ENCODE measurements at places on chromosomes 2 and 18.

GRCh38 chr2:231132129-231132528 is 7.3 kb upstream of the HTR2B start:
- no peak for DNase-seq

GRCh38 chr2:129004485-129004884 is 685.8 kb upstream of the HS6ST1 start:
- DNase-seq = no peak

DNA sequence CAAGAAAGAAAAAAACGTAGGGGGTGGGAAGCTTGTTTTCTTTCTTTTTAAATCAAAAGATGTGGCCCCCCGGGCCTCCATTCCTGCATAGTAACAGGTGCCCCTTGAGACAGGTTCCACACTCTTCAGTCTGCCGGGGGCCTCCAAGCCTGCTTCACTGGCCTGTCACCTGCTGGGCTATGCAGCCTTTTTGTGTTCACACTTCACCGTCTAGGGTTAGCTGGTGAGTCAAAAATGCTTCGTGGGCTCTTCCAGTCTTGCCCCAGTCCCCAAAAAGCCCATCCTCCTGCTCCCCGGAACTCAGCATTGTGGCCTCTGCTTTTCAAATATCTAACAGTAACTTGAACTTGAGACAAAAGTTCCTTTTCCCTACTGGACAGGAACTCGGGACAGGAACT is 67.9 kb downstream of the POLR1A start:
- DNase-seq = no peak

DNA sequence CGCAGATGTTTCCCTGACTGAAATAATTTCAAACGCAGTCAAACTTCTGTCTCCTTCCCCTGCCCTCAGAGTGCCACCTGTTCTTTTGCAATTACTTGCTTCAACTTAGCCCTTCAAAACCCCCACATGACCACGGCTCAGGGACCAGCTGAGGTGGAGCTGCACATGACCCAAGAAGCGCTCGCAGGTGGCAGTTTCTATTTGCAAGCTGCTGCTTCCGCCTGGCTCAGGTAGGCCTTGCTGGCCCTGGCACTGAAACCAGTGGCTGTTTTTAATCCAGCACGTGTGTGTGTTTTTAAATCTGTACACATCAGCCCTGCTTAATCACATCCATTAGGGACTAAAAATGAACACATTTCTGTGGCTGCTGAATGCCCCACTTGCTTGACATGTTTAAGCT is 95.3 kb downstream of the CCDC93 start:
- no peak for DNase-seq

- DNase-seq = no peak
Observed at GRCh38 chr2:208192611-208193236, 2.9 kb upstream of the C2orf80 start.

- DNase-seq = no peak
Observed at GRCh38 chr18:5640939-5641338, 97.1 kb upstream of the EPB41L3 start.

DNA sequence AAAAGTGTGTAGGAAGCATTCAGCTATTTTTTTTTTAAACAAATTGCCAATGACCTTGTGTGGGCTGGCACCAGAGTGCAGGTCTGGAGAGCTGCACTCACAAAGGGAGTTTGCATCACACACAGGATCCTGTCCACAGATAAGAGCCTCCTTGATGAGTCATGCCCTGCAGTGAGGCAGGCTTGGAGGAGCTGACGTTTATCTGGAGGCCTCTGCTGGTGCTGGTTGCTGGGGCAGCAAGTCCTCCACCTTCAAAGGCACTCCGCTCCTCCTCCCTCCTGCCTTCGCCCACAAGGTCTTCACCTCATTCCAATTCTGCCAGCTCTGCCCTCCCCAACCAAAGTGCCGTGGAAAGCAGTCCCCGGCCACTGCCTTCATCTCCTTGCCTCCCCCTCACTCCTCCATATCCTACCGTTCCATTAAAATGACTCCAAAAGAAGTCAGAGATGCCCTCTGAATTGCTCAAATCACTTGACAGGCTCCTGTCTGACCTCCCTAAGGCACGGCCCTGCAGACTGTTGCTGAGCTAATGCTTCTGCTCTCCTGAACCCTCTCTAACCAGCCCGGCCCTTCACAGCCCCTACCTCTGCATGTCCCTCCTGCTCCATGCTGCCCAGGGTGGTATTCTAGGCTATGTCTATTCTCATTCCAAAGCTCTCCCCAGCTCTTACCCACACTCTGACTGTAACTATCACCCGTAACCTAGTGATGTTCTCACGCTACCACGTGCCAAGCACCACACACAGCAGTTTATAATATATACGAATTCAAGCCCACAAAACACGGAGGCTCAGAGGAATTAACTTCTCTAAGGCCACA is 30.9 kb downstream of the LONRF2 start:
- DNase-seq = peak; percentile 82

GRCh38 chr2:170971071-170971470 is 42.0 kb downstream of the GORASP2 start:
- no peak for DNase-seq

DNA sequence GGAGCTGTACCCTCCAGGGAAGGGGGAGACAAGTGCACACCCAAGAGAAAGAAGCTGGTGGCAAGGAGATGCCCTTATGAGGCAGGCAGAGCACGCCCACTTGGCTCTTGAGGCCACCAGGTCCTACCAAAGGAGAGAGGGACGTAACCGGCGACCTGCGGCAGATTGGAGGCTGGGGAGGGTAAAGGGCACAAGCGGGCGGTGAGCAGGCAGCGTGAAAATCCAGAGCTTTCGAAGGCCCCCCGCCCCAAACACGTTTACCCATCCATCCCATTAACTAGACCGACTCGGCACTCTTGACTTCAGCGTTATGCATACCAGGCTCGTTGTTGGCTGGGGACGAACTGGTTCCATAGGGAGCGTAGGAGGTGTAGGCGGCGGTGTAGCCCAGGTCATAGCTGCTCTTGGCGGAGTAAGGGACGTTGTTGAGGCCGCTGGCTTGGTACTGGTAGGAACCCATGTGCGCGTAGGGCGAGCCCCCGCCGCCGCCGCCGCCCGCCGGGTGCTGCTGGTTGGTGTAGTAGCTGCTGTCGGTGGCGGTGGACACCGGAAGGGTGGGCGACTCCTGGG is 794 bp downstream of the DLX2 start:
- peak; percentile 72 for DNase-seq

DNA sequence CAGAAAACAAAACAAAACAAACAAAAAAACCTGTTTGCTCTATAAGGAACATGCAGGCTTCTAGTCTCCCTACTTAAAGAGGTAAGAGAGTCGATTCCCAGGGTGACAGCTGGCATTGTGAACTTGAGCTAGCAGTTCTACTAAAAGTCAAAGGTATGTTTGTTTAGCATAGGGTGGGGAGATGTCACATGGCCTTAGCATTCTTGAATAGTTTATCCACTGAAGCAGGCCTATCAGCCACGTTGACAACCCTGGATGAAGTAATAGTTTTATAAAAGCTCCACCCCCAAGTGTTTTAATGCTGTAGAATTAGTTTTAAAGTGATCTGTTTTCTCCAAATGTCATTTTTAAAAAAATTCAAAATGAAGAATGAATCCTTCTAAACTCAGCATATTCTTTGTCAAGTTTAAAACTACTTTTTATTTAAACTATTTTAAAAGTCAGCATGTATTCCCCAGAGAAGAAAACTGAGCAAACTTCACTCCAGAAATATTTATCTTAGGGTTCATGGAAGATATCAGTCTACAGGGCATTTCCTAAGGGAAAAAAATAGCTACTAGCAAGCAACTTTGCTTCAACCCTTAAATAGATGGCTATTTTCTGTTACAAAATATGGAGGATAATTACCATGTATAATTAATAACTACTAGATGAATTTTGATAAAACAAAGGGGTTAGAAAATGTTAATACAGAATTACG is 1.7 kb downstream of the MYOM1 start:
- no peak for DNase-seq

DNA sequence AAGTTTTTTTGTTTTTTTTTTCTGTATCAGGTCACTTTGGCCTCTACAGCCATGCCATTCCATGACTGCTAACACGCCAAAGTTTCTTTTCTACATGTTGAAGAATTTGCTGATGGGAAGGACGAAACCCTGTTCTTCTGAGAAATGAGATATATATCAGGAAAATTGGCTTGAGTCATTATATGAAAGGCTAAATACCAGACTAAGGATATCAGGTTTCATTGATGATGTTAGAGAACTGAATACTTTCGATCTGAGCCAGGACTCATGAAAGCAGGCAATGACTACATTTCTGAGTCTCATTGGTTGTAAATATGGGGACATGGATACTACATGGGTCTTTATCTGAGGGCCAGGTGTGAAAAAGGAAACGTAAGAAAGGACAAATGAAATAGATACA is 181.4 kb downstream of the OSR1 start:
- no peak for DNase-seq

DNA sequence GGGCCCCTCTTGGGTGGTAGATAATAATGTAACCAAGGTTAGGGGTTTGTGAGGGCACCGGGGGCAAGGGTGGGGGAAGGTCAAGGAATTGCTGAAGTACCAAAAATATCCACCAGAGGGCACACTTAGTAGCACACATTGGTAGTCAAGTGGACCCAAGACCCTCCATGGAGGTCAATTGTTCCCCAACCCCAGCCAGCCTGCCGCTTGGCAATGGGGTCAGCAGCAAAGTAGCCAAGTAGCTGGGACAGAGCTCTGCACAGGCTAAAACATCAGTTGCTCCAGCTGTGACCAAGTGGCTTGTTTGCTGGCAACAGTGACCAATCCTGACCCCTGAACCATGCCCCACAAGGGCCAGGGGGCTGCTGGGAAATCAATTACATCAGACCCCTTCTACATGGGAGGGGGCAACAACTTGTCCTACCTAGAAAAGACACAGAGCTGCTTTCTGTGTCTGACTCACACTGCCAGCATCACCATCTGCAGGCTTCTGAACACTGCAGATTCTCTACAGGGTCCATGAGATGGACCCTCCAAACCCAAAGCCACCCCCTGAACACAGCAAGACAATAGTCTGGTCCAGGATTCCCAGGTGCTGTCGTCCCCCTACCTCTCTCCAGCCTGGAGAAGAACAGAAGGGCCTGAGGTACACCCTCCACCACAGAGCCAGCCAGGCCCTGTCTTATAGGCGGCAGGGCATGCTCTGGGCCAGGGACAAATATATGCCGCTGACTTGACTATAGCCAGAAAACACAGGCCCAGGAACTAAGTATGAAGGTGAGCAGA is 76.0 kb downstream of the EMX1 start:
- DNase-seq = peak; percentile 80

GRCh38 chr2:6773007-6773693 is 92.6 kb downstream of the CMPK2 start:
- DNase-seq = peak; percentile 90

GRCh38 chr2:8609357-8609811 is 72.5 kb upstream of the ID2 start:
- DNase-seq = peak; percentile 89

DNA sequence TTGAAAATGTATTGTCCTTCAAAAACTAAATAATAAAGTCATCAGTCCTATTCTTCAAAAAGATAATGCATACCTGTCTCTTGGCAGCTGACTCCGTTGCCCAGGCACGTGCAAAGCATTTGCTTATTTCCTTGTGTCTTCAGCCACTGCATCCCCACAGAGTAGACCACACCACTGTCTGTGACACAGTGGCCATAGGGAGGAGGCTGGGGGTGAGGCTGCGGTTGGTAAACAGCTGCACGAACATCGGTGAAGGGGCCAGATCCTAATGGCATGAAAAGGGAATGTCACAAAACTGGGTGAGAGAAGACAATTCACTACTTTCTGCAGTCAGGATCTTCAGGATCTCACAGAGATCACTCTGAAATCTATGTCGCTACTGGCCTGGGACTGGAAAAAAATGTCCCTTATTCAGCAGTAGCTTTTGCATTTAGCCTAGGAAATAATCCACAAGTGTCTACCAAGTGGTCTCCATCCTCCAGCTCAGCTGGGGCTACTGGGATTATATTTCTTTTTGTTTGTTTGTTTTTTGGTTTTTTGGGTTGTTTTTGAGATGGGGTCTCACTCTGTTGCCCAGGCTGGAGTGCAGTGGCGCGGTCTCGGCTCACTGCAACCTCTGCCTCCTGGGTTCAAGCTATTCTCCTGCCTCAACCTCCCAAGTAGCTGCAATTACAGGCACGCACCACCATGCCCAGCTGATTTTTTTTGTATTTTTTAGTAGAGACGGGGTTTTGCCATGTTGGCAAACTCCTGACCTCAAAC is 10.7 kb downstream of the FN1 start:
- DNase-seq = no peak

GRCh38 chr2:122328816-122329215 is 573.4 kb downstream of the TSN start:
- DNase-seq = no peak

- no peak for DNase-seq
Observed at GRCh38 chr2:102657770-102658169, 38.4 kb downstream of the SLC9A2 start.

- no peak for DNase-seq
Observed at GRCh38 chr2:70977605-70978205, 725 bp upstream of the ANKRD53 start.

GRCh38 chr2:97673182-97673914 is 3.8 kb downstream of the C2orf92 start:
- DNase-seq = no peak

- DNase-seq = no peak
Observed at GRCh38 chr18:10239103-10239502, 215.3 kb upstream of the APCDD1 start.

DNA sequence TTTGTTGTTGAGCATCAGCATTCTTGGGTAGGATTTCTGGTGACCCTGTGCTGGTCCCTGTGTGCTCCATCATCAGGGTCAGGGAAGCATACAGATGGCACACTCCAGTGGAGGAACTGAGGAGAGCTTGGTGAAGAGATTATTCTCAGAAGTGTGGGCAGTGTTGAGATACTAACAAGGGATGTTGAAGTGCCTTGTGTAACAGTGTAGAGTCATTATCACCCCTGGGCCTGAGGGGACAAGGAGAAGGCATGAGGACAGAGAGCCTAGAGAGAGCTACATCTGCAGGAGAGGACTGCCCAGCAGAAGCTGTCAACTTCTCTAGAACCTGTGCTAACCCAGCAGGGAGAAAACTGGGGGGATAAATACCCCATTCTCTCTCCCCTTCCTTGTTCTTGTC is 189.0 kb downstream of the PLCL1 start:
- no peak for DNase-seq

DNA sequence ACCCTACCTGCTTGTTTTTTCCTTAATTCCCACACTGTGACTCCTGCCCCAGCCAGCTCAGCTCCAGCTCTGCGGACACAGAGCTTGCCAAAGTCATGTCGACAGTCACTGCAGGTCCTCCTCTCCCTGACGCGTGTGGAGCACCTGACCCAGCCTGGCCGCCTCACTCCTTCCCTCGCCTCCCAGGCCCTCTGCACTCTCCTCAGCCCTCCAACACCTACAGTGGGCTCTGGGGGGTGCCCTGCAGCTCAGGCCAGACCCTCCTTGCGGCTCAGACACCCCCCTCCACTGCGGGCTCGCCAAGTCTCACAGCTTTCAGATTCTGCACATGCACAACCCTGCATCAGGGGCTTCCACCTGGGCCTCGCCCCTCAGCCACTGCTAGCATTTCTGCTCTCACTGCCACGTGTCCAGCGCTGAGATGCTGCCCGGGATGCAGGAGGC is 68.3 kb downstream of the NDUFA10 start:
- no peak for DNase-seq

DNA sequence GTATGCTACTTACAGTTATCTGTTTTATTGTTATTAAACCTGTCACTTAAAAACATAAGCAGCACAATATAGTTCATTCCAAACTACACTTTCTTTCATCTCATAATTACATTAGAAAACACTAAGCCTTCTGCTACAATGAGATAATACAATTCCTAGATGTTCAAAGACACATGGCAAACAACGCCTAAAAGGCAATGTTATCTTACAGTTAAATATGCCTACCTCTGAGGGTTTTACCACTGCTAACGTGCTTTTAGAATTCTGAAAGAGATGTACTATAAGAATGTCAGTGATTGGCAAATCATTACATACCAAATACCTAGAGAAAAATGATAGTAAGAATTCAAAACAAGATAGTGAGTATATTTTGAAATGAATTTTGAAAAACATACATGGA is 46.8 kb upstream of the SPOPL start:
- DNase-seq = no peak
